T-helper 2 cell treated with Interferon-gamma antibody and Interleukin-4, amounts not matched to agents 5 μg/mL and 100 μg/mL, for 36 hours (primary cell): ENCODE measurements at places on chromosomes 13 and 19.

GRCh38 chr19:46887240-46887782 lies 26.5 kb downstream of the ARHGAP35 start:
- no peak for DNase-seq

- DNase-seq: peak; percentile 78
These were observed 843 bp downstream of the ANO8 start for GRCh38 chr19:17333611-17334413.

DNA sequence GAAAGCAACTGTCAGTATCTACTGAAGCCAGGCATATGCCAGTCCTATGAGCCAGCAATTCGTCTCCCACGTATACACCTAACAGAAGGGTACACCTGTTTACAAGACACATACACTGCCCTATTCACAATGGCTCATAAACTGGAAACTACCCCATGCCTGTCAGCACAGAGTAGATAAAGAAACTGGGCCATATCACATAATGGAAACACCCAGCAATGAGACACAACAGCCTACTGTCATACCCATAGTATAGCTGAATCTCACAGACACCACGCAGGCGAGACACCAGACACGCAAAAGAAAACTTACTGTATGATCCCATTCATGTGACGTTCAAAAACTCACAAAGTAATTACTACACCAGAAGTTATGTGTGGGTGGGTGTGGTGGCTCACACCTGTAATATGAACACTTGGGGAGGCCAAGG lies 15.7 kb downstream of the NOSIP start:
- DNase-seq: peak; percentile 63

GRCh38 chr19:13797870-13798269 lies 2.6 kb downstream of the ZSWIM4 start:
- DNase-seq: no peak

- DNase-seq: peak; percentile 51
These were observed 20.3 kb upstream of the TRIM13 start for GRCh38 chr13:49976314-49977258.

- no peak for DNase-seq
These were observed 39.0 kb downstream of the C1QTNF9 start for GRCh38 chr13:24348385-24348784.

GRCh38 chr19:40744554-40745401 lies 5.5 kb downstream of the ACTMAP start:
- DNase-seq: no peak

DNA sequence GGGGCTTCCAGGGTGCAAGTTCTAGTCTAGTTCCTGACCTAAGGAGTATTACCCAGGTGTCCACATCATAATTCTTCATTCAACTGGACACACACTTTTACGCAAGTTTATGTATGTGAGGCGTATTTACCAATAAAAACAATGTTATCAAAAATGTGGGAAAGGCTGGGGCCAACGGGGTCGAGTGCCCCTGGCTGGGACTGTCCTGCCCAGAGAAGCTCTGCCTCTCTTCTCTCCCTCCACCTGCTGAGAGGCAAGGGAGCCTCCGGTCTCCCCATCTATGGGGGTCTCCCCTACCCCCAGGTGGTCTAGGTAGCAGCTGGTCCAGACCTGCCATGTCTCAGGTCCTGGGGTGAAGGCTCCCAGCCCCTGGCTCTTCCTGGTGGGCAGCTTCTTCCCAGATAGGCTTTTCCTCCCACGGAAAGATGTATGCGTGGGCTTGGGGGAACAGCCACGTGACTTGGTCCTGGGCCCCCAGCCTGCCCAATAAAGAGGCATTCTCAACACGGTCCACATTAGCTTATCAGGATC lies 132.4 kb downstream of the USP12 start:
- DNase-seq: no peak

DNA sequence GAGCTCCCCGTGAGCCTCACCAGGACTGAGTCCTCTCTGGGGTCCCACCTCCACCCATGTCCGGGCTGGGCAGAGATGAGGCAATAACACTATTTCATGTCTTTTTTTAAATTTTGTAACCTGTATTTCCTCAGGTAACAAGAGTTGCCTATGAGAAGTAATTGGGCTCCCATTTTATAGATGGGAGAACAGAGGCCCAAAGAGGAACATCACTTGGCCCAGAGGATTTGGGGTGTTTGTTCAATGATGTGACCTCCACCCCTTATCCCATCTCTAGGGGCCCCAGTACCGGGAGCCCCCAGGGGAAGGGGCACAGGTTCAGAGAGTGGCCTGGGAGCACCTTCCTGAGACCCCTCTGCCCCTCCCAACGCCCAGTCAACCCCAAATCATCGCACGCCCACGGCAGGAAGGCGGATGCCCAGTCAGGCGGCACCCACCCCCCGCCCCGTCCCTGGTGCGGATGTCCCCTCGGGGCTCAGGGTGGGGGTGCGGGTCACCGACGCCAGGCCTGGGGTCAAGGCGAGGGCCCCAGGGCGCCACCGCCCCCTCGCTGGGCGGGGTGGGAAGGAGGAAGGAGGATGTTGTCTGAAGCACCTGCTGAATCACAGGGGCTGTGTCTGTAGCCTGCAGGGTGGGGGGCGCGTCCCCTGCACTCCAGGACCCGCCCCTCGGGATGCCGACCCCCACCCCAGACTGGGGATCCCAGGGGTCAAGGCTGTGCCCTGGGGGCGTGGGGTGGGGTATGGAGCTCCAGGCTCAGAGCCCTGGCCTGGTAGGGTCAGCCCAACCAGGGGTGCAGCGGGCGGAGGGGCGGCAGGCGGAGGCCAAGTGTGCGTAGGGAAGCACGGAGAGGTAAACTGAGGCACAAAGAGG lies 9.0 kb upstream of the CIRBP start:
- peak; percentile 69 for DNase-seq

DNA sequence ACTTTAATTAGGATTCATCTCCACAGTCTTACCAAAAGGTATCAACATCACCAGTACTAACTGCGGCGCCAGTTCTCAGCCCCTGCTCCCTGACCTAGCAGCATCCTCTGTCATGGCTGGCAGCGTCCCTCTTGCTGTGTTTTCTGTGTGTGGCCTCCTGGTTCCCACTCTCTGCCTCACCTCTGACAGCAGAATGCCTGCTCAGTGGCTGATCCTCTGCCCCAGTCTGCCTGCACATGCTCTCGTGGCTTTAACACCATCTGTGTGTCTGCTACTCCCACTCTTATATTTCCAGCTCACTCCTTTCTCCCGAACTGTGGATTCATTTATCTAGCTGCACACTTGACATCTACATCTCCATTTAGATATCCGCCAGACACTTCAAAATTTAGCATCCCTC lies 341.5 kb downstream of the MTUS2 start:
- DNase-seq: no peak

DNA sequence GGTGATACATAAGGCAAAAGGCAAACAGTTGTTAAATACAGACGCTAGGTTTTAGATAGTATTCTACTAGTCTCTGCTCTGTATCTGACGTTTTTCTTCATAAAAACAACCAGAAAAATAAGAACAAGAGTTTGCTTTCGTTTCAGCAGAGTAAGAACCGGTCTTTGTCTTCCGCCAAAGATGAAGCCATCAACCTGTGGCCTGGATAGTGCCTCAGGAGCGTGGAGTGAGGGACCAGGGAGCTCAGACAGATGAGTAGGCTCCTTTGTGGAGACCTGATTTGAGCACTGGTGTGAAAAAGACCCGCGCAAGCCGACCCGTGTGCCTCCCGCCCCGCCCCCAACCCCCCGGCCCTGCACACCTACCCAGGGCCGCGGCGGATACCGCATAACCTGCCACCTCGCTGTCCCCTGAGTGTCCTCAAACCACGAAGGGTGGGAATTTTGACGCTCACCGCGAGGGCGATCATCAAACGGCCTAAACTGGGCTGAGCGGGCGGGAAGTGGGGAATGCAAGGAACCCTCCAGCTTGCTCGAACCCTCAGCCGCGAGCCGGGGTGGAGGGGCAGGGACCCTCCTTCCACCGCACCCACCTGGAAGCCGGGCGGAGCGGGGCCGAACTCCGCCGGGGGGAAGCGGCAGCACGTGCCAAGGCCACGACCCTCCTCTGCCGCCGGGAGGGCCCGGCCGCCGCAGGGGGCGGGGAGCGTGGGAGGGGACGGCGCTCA lies 866 bp upstream of the LMO7 start:
- DNase-seq: no peak

GRCh38 chr13:44382635-44383145 lies 9.1 kb downstream of the SERP2 start:
- DNase-seq: no peak

DNA sequence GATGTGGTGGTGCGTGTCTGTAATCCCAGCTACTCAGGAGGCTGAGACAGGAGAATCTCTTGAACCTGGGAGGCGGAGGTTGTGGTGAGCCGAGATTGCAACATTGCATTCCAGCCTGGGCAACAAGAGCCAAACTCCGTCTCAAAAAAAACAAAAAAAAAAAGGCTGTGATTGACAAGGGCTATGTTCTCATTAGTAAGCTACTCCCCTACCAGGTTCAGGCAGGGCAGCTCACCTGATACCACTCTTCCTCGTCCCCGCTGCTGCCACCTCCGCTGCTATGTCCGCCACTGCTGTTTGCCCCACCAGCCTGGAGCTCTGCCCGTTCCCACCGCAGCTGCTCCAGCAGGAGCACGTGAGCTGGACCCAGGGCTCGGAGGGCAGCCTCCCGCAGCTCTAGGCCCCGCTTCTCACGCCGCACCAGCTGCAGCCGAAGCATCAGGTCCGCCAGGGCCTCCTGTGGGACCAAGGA lies 9.4 kb downstream of the USHBP1 start:
- DNase-seq: no peak

DNA sequence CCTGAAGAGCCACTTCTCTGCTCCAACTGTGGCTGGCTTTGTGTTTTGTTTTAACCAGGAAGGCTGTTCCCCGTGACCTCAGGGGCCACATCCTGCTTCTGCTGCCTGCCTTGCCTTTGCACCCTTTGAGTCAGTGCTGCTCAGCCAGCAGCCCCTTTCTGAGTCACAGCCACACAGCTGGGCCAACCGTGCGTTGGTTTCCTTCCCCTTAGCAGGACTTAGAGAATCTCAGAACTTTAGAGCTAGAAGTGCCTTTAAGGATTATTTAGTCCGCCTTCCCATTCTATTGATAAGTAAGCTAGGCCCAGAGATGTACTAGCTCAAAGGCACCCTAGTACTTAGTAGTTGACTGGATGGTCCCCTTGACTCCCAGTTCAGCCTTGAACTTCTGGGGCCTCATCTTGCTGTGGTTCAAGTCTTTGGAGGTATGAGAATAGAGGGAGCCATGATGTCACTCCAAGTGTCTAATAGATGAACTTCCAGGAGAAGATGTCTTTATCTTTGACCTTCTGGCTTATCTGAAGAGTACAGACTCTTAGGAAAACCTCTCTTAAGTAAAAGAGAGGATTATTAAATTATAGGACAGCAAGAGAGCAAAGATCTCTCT lies 8.0 kb downstream of the RGCC start:
- peak; percentile 90 for DNase-seq

DNA sequence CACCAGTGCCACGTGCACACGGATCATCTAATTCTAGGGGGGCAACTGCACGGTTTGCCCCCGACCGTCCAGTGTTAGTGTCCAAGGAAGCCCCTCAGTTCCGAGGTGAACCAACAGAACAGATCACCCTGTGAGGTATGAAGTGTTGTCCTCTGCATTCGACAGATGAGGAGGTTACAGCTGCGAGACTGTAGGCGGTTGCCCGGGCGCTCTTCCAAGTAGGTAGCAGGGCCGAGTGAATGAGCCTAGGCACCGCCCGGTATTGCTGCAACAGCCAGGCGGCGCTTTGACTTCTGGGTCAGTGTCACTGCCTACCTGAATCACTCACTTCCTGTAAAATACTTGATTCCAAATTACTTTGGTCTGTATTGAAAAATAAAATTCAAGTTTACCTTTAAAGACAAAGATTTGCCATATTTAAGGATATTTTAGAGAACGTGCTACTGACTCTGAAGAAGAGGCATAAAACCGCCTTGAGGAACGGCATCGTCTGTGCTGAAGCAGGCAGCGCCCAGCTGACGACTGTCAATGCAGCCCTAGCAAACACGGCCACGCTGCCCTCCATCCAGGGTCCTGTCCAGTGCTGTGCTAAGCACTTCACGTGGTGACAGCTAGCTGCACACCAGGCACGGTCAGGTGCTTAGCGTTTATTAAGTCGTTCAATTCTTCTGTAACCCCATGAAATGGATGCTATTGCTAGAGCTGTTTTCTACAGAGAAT lies 19.3 kb upstream of the RASA3 start:
- no peak for DNase-seq

DNA sequence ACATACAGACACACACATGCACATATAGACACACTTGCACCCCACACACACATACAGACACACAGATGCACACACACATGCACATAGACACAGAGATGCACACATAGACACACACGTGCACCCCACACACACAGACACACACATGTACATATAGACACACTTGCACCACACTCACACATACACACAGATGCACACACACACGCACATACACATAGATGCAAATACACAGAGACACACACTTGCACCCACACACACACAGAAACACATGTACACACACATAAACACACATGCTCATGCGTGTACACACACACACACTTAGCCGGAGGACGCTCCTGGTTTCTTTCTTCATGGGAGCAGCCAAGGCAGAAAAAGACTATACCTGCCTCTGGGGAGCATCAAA lies 10.0 kb downstream of the COL4A2 start:
- no peak for DNase-seq

DNA sequence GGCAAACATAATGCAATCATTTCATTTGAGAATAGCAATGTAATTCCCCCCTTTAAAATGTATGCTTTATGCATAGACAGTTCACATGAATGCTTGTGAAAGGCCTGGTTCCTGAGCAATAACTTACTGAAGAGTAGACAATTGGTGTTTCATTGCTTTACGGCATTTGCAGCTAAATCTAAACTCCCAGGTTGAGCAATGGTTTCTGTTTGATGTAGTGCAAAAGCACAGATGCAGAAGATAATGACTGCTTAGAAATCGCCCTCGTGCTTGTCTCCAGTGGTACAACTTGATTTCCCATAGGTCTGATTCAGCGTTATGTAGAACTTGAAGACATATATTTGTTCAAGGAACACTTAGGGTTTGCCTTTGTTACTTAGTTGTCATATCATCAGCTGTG lies 1018.3 kb downstream of the DIAPH3 start:
- DNase-seq: no peak

- DNase-seq: no peak
These were observed 48.1 kb upstream of the FARP1 start for GRCh38 chr13:98094678-98095266.

GRCh38 chr13:45361596-45362206 lies 20.7 kb upstream of the TPT1 start:
- DNase-seq: no peak

- DNase-seq: no peak
These were observed at the start of gene F2RL3 for GRCh38 chr19:16888629-16889365. F2RL3 (plus strand) TSS chr19:16888999; CDS start chr19:16889190, 191 bp downstream.
